ENCODE measurements at places on chromosomes 1 and 21.

- DNase-seq = no peak
These were observed 7.5 kb downstream of the MINDY1 start for GRCh38 chr1:150999051-150999674.

DNA sequence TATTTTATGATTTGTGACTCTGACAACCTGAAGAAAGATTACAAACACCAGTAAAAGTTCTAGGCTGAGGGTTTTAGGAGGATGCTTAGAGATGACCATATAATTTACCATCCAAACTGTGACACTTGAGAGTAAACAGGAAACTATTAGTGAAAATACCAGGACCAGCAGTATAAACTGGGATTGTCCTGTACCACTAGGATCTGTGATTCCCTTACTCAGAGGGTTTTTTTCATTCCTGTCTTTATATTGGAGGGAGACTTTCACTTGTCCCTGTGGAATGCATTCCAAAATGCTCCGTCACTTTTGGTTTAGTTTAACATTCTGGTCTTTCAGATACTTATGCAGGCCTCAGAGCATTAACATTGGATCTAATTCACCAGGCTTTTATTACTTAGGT is 482.9 kb downstream of the PTBP2 start:
- peak; percentile 14 for DNase-seq

DNA sequence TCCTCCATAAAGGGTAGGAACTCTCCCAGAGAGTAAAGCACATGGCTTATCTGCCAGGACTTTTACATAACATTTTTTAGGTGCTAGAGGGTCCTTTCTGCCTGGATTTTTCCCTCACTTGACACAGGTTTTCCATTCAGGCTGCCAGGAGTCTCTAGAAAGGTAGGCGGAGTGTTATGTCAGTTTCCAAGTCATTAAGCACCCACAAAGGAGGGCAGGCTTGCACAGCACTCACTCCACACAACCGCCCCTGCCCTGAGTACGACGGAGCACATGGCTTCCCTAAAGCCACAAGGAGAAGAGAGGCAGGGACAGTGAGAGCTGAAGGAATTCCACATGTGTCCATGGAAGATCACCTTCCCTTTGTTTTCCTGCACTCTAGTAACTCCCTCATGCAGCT is 55.7 kb downstream of the CAPZB start:
- no peak for DNase-seq

DNA sequence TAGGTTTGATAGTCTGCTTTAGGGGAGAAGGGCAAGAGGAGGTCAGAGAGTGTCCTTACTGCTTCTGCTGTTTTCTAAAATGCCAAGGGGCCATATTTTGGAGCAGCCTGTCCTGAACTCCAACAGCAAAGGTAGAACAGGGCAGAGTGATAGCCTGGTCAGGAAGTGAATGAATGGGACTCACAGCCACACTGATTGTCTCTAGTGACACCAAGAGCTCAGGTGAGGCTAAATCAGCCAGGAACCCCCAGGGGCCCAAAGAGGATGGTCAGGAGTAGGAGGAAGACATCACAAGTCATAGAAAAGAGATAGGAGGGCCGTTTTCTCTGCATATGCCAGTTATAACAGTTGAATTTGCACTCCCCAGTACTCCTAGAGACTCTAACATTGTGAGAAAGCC is 97.4 kb upstream of the DUSP10 start:
- DNase-seq = no peak

DNA sequence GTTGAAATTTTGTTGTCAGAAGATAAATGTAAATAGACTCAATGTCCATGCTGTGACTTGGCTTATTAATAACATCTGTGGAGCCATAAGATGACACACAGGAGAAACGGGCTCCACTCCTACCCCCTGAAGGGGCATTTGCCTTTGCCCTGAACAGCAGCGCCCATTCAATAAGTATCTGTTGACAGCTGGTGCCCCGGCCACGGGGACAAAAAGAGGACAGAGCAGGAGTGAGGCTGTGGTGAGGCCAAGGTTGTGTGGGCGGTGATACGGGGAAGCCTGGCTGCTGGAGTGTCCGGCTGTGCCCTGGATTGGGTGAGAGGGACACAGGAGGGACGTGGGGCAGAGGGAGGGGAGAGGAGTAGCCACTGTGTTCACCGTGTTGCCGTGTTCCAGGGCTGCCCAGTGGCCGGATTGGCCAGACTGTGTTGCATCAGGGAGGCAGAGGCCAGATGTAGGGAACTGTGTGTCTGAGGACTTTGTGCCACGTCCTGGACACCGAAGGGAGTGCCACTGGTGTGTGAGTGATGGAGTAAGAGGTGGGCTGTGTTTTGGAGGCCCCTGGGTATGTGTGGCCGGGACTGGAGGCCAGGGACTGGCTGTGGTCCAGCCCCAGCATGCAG is 15.1 kb downstream of the PRMT2 start:
- DNase-seq = no peak

DNA sequence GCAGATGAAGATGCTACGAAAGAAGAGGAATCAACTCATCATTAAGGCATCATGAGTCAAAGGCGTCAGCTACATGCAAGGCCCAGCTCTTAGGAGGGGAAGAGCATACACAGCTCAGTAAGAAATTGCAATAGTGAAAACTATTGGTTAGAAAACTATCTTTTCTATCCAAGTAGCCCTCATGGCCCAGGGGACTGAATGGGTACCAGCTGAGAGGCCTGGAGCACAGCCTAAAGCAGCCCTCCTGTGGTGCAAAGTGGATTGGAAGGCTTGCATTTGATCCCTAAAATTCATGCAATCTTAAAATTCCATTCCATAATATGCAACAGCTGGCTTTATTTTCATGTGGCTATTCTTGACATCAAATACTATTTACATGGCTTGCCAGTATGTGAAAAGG is 251.8 kb upstream of the USP24 start:
- no peak for DNase-seq

DNA sequence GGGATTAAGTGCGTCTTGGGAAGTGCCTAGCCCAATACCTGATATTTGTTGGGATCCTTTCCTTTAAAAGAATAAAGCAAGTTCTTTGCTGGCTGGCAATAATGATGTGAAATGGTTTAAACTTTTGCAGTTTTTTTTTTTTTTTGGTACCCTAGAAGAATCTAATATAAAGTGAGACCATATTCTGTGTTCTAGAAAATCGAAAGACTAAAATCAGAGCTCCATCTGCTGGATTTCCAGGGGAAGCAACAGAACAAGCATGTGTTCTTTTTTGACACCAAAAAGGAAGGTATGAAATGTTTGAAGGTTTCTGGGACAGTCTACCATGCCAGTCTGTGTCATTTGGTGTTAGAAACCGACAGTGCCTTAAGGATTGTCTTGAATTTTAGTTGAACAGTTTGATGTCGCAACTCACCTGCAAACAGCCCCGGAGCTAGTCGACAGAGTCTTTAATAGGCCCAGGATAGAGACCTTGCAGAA is 6.4 kb downstream of the UTP11 start:
- DNase-seq = no peak

DNA sequence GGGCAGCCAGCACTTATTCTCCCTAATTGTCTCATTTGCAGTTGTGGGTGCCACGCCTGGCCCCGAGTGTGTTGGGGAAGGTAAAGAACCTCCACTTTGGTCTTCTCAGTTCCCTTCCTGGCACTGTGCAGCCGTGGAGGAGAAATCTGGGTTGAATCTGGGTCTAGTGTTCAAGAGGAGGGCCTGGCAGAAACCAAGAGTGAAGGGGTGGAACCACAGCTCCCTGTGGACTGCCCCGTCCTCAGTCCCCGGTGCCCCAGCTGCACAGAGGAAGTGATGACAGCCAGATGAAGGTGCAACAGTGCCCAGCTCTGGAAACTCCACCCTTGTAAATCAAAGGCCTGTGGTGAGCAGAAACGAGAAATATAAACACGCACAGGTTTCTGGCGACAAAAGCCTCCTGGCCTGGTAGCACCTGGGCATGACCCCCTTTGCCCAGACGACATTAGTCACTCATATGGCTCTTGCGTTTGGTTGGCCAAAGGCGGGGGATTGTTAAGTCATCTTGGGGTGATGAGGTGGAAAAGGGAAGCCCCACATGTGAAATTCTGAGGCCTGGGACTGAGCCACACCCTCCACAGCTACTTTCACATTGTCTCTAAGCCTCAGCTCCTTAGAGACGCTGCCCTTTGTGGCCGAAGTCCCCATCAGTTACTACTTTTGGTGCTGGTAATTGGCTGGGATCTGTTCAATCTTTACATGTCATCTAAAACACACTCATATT is 4.2 kb upstream of the ECE1 start:
- DNase-seq = no peak

DNA sequence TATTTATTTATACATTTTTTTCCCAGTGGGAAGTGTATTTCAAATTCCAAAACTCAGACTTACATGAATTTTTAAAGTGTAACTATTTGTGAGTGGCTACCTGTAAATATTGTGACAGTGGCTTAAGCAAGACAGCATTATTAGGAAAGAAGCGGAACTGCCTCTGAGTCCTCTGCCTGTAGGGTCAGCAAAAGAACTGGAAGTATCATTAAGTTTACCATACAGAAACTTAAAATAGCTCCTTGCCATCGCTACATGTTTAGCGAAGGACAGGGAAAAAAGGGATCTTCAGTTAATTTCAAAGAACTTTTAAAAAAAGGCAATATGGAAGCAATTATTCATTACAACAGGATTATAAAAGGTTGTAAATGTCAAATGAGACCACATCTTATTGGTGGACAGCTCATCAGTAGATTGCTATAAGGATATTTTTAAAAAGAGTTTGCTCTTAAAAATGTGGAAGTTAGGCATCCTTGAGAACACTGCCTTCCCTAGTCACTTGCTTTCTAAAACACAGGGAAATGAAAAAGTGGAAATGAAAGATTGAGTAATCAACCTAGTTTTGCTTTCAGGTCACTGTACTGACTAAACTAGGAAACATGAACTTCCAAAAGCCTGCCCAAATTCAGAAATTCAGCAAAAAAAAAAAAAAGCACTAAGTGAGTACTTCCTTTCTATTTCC is 39.2 kb downstream of the NSL1 start:
- no peak for DNase-seq

DNA sequence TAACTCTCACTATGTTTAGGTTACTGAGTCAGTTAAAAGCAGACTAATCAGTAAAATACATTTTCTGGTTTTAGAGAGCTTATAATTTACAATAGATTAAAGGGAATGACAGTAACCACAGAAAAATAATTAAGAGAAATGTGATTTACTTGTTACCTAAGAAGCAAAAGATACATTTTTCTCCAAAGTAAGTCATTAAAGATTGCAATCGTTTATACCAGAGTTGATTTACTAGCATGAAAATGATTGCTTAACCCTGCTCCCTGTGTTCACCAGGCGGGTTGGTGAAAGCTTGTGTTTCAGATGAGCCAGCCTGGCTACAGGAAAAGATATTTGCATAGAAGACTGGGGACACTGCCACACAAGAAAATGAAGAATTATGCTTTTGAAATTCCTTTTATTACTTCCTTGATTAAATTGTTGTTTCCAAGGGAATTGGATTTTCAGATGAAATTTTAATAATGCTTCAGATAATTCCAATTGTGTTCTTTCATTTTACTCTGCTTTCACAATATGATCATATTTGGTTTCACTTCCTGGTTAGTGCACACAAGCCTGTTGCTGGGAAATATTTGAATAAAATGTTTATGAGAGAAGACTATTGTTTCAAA is 27.9 kb downstream of the LRRC8B start:
- DNase-seq = no peak

- DNase-seq = no peak
These were observed 31.0 kb downstream of the LHX4 start for GRCh38 chr1:180261030-180261429.

DNA sequence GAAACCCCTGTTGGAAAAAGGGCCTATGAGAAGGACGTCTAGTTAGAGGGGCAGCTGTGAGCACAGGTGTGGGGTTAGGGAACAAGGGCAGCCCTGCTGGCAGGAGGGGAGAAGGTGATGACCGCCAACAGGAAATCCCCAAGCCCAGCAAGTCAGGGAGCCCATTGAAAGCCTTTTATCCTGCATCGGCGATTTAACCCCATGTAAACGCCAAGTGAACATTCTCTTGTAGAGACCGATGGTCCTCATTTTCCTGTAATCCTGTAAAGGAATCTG is 1.1 kb upstream of the BSND start:
- no peak for DNase-seq
